Stimulated activated CD4-positive, alpha-beta T cell treated with anti-CD3 and anti-CD28 coated beads, Interleukin-4, amount 100 ng/mL, for 24 hours (primary cell): ENCODE measurements at places on chromosomes 2 and 18.

GRCh38 chr2:61471905-61472805, 1.3 kb upstream of the USP34 start:
- peak; percentile 22 for DNase-seq

DNA sequence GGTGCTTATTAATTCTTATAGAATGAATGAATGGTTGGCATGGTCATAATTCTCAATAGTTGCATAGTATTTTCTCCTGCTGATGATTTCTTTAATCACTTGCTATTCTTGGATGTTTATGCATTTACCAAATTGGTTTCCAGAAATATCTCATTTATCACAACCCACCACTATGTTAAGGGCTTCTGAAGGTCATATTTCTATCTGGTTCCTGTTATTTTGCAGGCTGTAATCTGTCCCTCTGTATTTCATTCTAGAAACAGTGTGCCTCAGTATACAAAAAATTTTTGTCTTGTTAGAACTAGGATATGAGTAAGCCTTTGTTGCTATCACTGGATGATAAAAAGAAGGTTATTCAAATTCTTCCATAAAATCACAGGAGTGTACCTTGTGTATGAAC, 6.1 kb upstream of the ATP8B1 start:
- no peak for DNase-seq

DNA sequence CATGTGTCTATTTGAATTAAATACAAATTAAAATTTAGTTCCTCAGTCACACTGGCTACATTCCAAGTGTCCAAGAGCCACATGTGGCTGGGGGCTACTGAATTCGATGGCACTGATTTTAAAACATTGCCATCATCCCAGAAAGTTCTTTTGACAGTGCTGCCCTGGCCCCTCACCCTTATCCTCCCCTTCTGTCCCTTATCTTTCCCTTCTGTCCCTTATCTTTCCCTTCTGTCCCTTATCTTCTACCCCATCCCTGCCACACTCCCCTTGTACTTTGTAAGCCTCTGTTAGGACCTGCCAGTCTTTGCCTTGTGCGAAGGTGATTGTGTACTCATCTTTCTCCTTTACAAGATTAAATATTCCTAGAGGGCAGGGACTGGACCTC, 85.2 kb downstream of the DNMT3A start:
- no peak for DNase-seq

GRCh38 chr2:118525346-118525745, 322.1 kb downstream of the EN1 start:
- DNase-seq = no peak

GRCh38 chr2:10217489-10218435, 84.9 kb upstream of the HPCAL1 start:
- no peak for DNase-seq

DNA sequence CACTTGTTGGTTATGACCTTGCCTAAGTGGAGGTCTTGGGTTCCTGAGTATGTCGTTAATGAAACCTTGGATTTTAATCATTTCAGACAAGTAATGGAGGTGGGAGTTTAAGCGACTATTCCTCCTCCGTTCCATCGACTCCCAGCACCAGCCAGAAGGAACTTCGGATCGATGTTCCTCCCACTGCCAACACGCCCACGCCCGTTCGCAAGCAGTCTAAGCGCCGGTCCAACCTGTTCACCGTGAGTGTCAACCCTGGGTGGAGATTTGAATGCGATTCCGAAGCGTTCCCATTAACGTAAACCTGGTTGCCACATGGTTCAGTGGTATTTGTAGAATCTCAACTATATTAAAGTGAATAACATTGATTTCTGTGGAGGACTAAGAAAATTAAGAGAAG, 305.4 kb downstream of the AGAP1 start:
- no peak for DNase-seq

DNA sequence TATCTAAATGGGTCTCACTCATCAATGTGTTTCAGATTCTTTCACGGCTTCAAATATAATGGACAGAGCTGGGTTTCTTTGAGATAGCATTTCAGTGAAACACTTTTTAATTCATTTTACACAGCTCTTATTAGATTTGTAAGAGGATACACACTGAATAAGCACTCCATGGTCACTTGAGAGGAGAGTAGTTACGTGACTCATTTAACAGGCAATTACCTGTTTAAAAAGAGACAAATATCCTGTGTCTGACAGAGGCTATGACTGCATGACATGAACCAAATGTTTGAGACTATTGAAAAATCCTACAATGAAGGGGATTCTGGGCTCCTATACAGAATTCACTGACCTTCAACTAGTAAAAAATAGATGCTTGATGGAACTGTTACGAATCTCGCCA, 786.9 kb downstream of the EPHA4 start:
- DNase-seq = no peak

DNA sequence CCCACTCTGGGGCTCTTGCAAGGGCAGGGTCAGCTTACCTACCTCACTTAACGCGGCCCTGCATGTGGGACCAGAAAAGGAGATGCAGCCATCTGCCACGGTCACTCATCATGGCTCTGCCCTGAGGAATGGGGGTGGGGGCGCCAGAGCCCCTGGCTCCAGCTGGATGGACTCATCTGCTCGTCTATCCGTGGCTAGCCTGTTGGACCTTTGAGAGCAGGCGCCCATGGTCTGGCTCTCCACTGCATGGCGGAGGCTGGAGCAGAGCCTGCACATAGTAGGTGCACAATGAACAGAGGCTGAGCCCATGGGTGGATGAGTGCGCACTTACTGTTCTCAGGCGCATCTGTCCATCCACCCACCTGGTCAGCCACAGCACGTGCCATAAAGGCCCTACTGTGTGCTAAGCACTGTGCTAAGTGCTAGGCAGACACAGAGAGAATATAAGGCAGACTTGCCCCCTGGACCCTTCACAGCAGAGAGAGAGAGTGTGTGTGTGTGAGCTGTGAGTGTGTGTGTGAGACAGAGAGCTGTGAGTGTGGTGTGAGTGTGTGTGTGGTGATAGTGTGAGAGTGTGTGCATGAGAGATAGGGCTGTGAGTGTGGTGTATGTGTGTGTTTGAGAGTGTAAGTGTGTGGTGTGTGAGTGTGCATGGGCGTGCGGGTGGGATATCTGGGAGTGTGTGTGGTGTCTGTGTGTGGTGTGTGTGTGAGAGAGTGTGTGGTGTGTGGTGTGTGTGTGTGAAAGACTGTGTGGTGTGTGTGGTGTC, 151.3 kb downstream of the TFCP2L1 start:
- DNase-seq = no peak

DNA sequence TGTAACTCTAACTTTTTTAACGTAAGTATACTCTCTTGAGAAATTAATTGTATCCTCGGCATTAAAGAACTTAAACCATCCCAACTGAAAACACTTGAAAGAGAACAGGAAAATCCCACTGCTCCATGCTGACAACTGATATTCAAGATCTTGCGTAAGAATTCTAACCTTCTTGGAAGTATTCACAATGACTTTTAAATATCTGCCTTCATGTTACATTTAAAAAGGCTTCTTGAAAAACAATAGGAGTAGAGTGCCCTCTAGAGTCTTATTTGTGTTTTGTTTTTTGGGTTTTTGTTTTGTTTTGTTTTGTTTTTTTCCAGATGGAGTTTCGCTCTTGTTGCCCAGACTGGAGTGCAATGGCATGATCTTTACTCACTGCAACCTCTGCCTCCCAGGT, 65.4 kb upstream of the DNAJC10 start:
- no peak for DNase-seq

- no peak for DNase-seq
These were observed 115.3 kb downstream of the MBD2 start for GRCh38 chr18:54109131-54109683.

DNA sequence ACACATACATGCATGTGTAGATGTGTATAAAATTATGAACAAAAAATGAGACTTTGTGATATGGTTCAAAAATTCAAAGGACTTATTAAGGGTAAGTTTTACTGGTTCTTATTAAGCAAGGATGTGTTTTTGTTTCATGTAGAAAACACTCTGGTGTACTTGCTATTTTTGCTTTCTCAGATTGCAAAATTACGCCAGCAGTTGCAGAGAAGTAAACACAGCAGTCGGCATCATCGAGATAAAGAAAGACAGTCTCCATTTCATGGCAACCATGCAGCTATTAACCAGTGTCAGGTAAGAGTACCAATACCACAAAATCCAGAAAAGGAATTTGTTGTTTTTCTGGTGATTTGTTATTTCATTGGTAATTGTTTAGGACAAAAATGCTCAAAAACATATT, 91.3 kb downstream of the FAM117B start:
- DNase-seq = no peak

DNA sequence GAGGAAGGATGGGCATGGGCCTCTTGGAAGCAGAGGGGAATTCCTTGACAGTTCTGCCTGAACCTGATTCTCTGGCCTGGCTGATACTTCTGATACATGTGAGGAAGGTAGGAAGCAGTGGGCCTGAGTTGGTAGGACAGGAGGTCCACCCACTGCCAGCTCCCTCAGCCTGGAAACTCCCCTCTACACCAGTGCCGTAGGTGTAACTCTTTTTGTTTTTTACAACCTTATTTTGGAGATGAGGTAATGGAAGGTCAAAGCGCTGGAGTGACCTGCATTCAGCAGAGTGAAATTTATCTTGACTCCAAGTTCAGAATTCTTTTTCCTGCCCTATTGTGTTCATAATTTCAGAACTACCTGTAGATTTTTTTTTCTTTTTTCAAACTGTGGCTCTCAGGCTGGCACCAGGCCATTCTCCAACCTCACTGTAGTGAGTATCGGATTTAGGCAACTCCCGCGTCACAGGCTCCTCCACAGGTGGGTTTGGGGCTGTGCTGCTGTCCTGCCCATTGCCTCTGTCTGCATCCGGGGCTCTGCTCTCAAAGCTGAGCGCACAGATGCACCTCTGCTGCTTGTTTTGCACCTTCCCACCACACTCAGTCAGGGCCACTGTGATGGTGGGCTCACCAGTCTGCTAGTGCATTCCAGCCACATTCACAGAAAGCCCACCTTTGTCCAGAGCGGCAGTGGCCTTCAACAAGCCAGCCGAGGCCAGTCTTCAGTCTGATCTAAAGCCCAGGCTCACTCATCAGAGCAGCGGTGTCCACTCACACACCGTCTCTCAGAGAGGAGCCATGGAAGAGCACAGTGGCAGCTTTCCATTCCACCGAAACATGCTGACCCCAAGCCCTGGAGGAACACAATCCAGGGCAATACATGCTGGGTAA, 87.2 kb downstream of the UXS1 start:
- no peak for DNase-seq

- DNase-seq = no peak
These were observed 18.1 kb downstream of the ZNF516 start for GRCh38 chr18:76476665-76477561.

DNA sequence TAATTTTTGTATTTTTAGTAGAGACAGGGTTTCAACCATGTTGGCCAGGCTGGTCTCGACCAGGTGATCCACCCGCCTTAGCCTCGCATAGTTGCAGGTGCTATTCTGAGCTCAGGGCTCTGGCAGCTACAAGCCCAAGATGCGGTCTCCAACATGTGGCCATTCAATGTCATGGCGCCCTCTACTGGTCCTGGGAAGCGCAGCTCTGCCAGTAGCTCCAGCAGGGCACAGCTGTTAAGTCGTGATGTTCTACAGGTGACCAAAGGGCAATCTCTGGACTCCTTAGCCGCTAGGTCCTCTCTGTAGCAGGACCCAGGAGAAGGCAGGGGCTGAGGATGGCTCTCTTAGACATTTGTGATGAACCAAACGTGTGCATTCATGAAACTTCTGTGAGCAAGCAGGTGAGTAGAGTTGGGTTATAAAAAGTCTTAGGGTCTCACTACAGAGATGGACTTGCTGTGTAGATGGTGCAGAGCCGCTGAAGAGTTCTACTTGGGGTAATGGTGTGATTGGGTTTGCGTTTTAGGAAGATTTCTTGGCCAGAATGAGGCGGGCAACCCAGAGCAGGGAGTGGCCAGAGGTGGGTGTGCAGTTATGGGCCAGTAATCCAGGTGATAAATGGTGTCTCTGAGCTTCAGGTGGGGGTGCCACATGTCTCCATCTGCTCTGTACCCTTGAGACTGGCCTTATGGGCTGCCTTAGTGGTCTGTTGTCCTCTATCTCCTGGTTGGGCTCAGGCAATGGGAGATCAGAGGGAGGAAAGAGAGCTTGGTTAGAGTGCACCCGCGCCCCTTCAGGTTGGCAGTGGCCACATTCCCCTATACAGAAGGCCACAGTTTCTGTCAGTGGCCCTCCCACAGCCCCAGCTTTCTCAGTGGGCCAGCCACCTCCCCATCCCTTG, 31.0 kb downstream of the IL37 start:
- DNase-seq = peak; percentile 63

DNA sequence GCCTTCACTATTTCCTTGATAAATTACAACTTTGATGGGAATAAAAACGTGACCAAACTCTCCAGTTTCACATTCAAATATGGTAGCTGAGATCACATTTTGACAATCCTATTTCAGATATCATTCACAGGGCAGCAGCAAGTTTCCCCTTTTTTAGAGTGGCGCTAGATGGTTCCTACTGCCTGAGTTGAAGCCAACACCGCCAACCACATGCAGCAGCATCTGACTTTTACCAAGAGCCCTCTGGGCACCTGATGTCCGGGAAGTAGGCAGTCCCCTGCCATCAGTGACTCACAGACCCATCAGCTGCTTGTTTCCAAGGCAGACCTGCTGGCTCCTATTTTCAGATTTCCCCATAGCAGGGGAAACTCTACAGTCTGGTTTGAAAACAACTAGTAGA, 4.0 kb upstream of the MREG start:
- peak; percentile 31 for DNase-seq

- DNase-seq = peak; percentile 39
These were observed 8.7 kb downstream of the CEP68 start for GRCh38 chr2:65064728-65065552.

- no peak for DNase-seq
These were observed 194.9 kb downstream of the SS18 start for GRCh38 chr18:25895518-25895917.

DNA sequence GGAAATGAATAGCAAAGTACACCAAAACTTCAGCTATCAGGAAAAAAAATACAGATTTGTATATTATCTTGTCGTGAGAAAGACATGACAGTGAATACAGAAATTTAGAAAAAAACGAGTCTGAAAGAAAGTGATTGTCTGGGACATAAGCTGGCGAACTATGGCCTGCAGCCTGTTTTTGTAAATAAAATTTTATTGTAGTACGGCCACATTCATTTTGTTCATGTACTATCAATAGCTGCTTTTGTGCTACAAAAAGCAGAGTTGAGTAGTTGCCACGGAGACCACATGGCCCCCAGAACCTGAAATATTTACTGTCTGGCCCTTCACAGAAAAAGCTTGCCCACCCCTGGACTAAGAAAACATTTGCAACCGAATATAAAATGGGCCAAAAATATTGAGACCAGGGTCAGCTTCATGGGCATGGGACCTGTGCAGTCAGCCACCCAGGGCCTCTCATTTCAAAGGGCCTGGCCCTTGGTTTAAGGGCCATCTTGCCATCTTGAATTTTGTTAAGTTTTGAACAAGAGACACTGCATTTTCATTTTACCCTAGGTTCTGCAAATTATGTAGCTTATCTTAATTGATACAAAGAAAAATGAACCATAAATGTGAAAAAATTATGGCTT, 17.9 kb downstream of the ANTXR1 start:
- no peak for DNase-seq

DNA sequence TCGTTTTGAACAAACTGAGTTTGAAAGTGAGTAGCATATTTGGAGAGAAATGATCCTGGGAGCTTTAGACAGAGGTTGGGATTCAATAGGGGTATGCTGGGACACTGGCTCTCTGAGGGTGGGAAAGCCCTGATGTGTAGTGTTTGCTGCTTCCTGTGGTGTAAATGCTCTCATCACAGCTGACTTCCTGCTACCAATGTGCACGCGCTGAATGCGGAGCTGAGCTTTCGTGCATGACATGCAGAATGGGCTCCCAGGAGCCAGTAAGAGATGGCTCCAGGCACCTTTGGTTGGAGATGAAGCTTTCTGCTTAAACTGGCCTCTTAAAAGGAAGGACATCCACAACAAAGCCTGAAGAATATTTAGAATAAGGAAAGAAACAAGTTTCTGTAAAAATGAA, 224.1 kb upstream of the CCDC150 start:
- no peak for DNase-seq
